ENCODE measurements at places on chromosomes 3 and 15. TPM values are rescaled to one million over a fixed set of nuclear protein-coding genes. Genes with fewer than 3 reads are reported as not detected.

DNA sequence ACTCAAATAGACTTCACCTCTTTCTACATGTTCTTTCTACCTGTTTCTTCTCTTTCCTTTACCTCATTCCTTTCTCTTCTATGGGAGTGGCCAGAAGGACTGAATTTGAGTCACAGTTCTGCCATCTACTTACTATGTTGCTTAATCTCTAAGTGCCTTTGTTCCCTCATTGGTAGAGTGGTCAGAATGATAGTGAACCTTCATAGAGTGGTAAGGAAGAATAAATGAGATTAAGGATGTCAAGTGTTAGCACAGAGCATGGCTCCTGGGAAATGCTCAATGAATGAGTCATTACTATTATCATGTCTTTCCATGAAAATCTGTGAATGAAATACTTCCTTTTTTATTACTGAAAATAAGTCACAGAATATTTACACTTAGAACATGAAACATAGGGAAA, 17.5 kb downstream of the TMEM207 start:
- H3K27me3 ChIP-seq: no peaks in the 10 kb centered on the region
- no peak overlapping the region for H3K4me3 ChIP-seq
- no peaks in the 10 kb centered on the region for H3K4me1 ChIP-seq
- H3K36me3 ChIP-seq: no peaks in the 10 kb centered on the region
- DNase-seq: no peak

- H3K4me3 ChIP-seq: no peak overlapping the region
- H3K36me3 ChIP-seq: no peaks in the 10 kb centered on the region
- no peaks in the 10 kb centered on the region for H3K4me1 ChIP-seq
- H3K27ac ChIP-seq: no peak overlapping the region
- no peaks in the 10 kb centered on the region for H3K27me3 ChIP-seq
- no peak for DNase-seq
Measured at GRCh38 chr3:106813742-106814141, 563.5 kb upstream of the CCDC54 start.

GRCh38 chr3:127212231-127212630, 19.3 kb downstream of the PRR23E start:
- H3K4me1 ChIP-seq: no peaks in the 10 kb centered on the region
- H3K27ac ChIP-seq: no peak overlapping the region
- no peak overlapping the region for H3K4me3 ChIP-seq

- no peaks in the 10 kb centered on the region for H3K4me1 ChIP-seq
- no peak overlapping the region for H3K27ac ChIP-seq
- no peak for DNase-seq
- H3K27me3 ChIP-seq: no peaks in the 10 kb centered on the region
- H3K36me3 ChIP-seq: no peaks in the 10 kb centered on the region
- H3K4me3 ChIP-seq: no peak overlapping the region
Measured at GRCh38 chr15:66682865-66683264, 19.2 kb upstream of the SMAD6 start.

DNA sequence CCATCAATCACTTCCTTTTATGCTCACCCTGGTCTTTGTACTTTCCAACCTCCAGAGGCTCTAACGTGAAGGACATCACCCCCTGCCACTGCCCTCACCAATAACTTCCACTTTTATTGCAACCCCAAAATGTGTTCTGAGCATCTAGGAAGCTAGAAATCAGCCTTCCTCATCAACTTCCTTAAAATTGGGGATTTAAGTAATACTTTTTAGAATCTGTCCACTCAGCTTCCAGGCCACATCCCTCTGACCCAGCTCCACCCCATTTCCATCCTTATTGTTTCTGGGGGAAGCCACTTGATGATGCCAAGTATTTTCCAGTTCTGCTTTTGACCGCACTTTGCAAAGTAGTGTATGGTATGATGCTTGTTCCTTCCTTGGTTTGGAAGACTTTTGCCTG, 73.5 kb upstream of the XCR1 start:
- no peaks in the 10 kb centered on the region for H3K27me3 ChIP-seq
- H3K4me1 ChIP-seq: no peaks in the 10 kb centered on the region
- H3K4me3 ChIP-seq: no peak overlapping the region
- H3K27ac ChIP-seq: no peak overlapping the region
- no peak for DNase-seq
- no peaks in the 10 kb centered on the region for H3K36me3 ChIP-seq

DNA sequence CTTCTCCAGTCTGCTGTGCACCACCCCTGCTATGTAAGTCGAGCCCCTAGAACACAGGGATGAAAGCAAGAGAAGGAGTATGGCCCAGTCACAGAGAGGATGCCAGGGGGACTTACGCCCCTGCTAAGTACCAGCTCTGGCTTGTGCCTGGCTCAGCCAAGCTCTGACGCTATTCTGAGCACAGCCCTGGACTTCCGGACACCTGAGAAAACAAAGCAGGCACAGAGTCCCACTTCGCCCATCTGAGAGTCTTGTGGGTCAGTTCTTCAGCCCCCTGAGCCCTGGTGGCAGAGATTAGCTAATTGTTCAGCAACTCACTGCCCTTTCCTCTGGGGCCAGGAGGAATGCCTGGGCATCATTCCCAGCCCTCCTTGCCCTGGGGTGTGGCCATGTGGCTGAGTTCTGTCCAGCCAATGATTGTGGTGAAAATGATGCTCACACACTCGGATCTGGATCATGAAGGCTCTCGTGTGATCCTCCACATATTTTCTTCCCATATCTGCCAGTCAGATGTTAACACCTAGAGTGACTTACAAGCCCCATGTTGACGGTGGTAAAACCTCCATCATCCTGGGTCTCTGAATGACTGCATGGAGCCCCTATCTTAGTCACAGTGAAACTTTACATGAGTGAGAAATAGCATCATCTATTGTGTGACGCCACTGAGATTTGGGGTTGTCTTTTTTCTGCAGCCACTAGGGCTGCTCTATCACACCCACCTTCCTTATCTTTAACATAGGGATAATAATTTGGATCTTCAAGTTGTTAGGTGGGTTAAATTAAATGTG, 105.7 kb downstream of the TPRA1 start:
- no peaks in the 10 kb centered on the region for H3K27me3 ChIP-seq
- no peaks in the 10 kb centered on the region for H3K36me3 ChIP-seq
- no peak for DNase-seq
- H3K4me3 ChIP-seq: no peak overlapping the region
- H3K4me1 ChIP-seq: no peaks in the 10 kb centered on the region

GRCh38 chr3:102593812-102594602, 159.2 kb downstream of the ZPLD1 start:
- no peak overlapping the region for H3K27ac ChIP-seq
- H3K4me3 ChIP-seq: no peak overlapping the region
- H3K36me3 ChIP-seq: no peaks in the 10 kb centered on the region
- no peaks in the 10 kb centered on the region for H3K4me1 ChIP-seq
- no peaks in the 10 kb centered on the region for H3K27me3 ChIP-seq

DNA sequence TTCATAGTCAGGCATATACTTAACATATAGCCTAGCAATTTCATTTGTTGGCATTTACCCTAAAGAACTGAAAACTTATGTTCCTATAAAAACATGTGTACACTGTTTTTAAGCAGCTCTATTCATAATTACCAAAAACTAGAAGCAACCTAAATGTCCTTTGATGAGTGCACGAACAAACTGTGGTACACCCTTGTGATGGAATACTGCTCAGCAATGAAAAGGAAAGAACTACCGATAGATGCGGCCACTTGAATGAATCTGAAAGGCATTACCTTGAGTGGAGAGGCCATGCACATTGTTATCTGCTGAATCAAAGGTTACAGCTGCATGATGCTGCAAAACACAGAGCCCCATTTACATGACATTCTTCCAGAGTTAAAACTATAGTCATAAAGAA, 44.7 kb downstream of the CFAP92 start:
- H3K27ac ChIP-seq: no peak overlapping the region
- no peak overlapping the region for H3K4me3 ChIP-seq
- H3K36me3 ChIP-seq: no peaks in the 10 kb centered on the region
- no peaks in the 10 kb centered on the region for H3K27me3 ChIP-seq

- no peak for DNase-seq
- no peaks in the 10 kb centered on the region for H3K36me3 ChIP-seq
- H3K4me1 ChIP-seq: 0 out of 2 replicates have a peak, but pooled peaks cover 4% of the 10 kb centered on the region
Measured at GRCh38 chr3:161265916-161266571, 44.9 kb downstream of the NMD3 start.

- H3K36me3 ChIP-seq: no peaks in the 10 kb centered on the region
- H3K4me1 ChIP-seq: no peaks in the 10 kb centered on the region
- no peaks in the 10 kb centered on the region for H3K27me3 ChIP-seq
- no peak overlapping the region for H3K4me3 ChIP-seq
- H3K27ac ChIP-seq: no peak overlapping the region
Measured at GRCh38 chr15:77905301-77905920, 172.1 kb downstream of the TBC1D2B start.

DNA sequence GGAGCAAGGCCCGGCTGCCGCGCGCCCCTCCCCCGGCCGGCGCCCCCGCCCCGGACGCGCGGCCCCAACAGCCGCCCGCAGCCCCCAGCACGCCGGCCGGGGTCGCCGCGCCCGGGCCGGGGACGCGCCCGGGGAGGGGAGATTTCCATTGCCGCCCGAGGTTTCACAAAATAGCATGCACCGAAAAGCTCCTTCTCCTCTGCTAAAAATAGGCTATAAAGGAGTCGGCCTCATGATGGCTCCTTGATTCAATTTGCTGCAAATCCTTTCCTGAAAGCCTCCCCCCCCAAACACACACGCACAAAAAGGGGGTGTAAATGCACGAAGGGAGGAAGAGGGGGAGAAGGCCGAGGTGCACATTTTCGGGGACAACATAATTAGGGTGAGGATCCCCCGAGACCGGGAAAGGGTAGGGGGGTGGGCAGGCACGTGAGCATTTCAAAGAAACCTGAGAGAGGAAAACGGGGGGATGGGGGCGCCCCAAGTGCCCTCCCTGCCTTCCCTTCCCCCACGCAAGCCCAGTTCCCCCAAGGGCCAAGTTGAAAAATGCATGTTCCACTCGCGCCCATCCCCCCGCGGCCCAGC, 734 bp downstream of the TBL1XR1 start:
- H3K36me3 ChIP-seq: no peaks in the 10 kb centered on the region
- H3K4me1 ChIP-seq: peaks cover 38% of the 10 kb centered on the region
- no peaks in the 10 kb centered on the region for H3K27me3 ChIP-seq

- no peaks in the 10 kb centered on the region for H3K36me3 ChIP-seq
- H3K27ac ChIP-seq: no peak overlapping the region
- DNase-seq: no peak
- H3K4me1 ChIP-seq: no peaks in the 10 kb centered on the region
- no peaks in the 10 kb centered on the region for H3K27me3 ChIP-seq
- H3K4me3 ChIP-seq: no peak overlapping the region
Measured at GRCh38 chr3:158267015-158267414, 157.1 kb downstream of the RSRC1 start.

DNA sequence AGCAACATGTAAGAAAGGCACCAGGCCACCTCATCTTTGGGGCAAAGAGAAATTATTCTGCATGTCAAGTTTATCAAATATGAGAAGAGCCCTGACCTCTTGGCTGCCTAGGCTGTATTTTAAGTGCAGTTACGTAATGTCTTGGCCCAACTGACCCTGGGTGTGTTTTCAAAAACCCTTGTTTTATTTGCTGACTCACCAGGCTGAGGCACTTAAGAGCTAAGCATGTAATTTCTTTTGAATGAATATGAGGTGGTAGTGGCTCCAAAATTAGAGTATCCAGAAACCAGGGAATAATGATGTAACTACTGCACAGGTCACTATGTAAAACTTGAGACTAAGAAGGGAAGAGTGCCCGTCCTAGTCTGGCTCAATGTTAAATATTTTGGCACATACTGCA, 24.3 kb downstream of the PGPEP1L start:
- H3K27me3 ChIP-seq: no peaks in the 10 kb centered on the region
- H3K27ac ChIP-seq: no peak overlapping the region
- peak; percentile 24 for DNase-seq
- H3K4me1 ChIP-seq: 0 out of 2 replicates have a peak, but pooled peaks cover 7% of the 10 kb centered on the region

GRCh38 chr3:96416549-96417255, 397.7 kb upstream of the EPHA6 start:
- H3K4me3 ChIP-seq: no peak overlapping the region
- H3K4me1 ChIP-seq: no peaks in the 10 kb centered on the region
- no peak overlapping the region for H3K27ac ChIP-seq
- no peaks in the 10 kb centered on the region for H3K27me3 ChIP-seq
- DNase-seq: no peak
- no peaks in the 10 kb centered on the region for H3K36me3 ChIP-seq

- no peak for DNase-seq
- H3K4me1 ChIP-seq: no peaks in the 10 kb centered on the region
- no peaks in the 10 kb centered on the region for H3K27me3 ChIP-seq
- H3K36me3 ChIP-seq: no peaks in the 10 kb centered on the region
- no peak overlapping the region for H3K27ac ChIP-seq
- no peak overlapping the region for H3K4me3 ChIP-seq
Measured at GRCh38 chr15:69496001-69496400, 43.4 kb downstream of the RPLP1 start.

GRCh38 chr3:177463863-177464262, 266.6 kb upstream of the TBL1XR1 start:
- no peak overlapping the region for H3K4me3 ChIP-seq
- no peaks in the 10 kb centered on the region for H3K27me3 ChIP-seq
- peak overlapping the region; percentile 60 for H3K27ac ChIP-seq
- DNase-seq: no peak
- no peaks in the 10 kb centered on the region for H3K4me1 ChIP-seq

DNA sequence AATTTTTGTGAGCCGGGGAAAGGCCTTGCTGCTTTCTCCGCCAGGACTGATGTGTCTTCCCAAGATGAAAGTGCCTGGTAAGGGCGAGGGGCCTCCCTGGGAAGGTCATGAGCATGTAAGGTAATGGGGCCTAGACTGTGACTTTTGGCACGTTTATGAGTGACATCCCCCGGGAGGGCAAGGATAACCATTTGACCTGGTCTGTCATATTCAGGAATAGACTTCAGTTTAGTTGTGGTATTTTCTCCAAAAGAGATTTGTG, 631 bp upstream of the CNBP start:
- DNase-seq: no peak
- peak overlapping the region; percentile 76 for H3K4me3 ChIP-seq
- peaks cover 22% of the 10 kb centered on the region for H3K4me1 ChIP-seq

DNA sequence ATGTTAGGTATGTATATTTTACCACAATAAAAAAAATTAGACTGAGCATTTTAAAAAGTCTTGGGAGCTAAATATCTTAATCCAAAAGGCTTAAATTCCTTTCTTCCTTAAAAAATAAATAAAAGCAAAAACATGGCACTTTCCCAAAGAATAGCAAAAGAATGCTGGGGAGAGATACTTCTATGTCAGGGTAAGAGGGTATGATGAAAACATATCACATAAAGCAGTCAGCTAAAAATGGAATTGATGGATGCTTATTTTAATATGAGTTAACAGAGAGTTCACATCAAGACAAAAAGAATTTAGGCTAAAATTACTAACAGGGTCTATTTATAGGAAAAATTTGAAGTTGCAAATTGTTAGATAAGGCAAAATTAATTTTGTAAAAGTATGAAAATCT, 141.0 kb downstream of the MYLK start:
- no peaks in the 10 kb centered on the region for H3K36me3 ChIP-seq
- no peak overlapping the region for H3K4me3 ChIP-seq
- no peak for DNase-seq
- no peaks in the 10 kb centered on the region for H3K27me3 ChIP-seq
- no peaks in the 10 kb centered on the region for H3K4me1 ChIP-seq

GRCh38 chr3:155512175-155512866, 218.8 kb upstream of the STRIT1 start:
- H3K36me3 ChIP-seq: no peaks in the 10 kb centered on the region
- no peaks in the 10 kb centered on the region for H3K27me3 ChIP-seq
- H3K4me3 ChIP-seq: no peak overlapping the region

GRCh38 chr15:62823561-62823960, 219.0 kb upstream of the TPM1 start:
- no peaks in the 10 kb centered on the region for H3K27me3 ChIP-seq
- H3K4me3 ChIP-seq: no peak overlapping the region
- H3K4me1 ChIP-seq: no peaks in the 10 kb centered on the region
- no peak overlapping the region for H3K27ac ChIP-seq
- DNase-seq: no peak

Gene NAALADL2
- 2.7 TPM for total RNA-seq

Gene ARPIN
- 6.3 TPM for total RNA-seq

Gene ZNF774
- total RNA-seq: 5.2 TPM

Gene RBMS3
- 1.1 TPM for total RNA-seq

Gene BCHE
- total RNA-seq: 1.5 TPM

Gene RBM5
- 86.6 TPM for total RNA-seq

Gene FBXO40
- not detected for total RNA-seq

Gene ATR
- total RNA-seq: 38.6 TPM

Gene CLEC3B
- not detected for total RNA-seq

Gene CMTM7
- 43.5 TPM for total RNA-seq

Data from Panc1 (cell line).